Activated CD4-positive, alpha-beta T cell treated with anti-CD3 and anti-CD28 coated beads, Interleukin-2, Interleukin-6, amounts not matched to agents 100 ng/mL and 50 ng/mL, durations not matched to agents 16 hours and 8 hours (primary cell): ENCODE measurements at places on chromosomes 11 and 22.

DNA sequence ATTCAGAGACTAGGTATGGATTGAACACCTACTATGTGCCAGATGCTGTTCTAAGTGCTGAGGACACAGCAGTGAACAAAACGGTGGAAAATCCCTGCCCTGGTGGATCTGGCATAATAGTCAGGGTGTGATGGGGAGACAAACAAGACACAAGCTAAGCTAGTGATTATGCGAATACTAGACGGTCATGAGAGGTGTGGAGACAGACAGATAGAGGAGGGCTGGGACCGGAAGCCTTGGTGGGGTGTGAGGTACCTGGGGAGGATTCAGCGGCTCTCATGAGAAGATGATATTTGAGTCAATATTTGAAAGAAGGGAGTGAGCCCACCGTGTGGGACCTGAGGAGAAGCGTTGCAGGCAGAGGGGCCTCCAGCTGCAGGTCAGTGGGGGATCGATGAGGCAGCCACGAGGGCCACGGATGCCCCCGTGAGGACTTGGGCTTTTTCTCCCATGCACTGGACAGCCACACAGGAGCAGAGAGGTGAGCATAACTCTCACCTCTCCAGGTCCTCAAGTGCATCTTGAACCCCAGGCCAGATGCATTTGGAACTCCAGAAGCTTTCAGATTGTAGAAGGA is 4.7 kb downstream of the CD5 start:
- DNase-seq, result no peak

GRCh38 chr11:72141066-72141465 is 5.5 kb downstream of the FOLR3 start:
- peak; percentile 88 for DNase-seq

DNA sequence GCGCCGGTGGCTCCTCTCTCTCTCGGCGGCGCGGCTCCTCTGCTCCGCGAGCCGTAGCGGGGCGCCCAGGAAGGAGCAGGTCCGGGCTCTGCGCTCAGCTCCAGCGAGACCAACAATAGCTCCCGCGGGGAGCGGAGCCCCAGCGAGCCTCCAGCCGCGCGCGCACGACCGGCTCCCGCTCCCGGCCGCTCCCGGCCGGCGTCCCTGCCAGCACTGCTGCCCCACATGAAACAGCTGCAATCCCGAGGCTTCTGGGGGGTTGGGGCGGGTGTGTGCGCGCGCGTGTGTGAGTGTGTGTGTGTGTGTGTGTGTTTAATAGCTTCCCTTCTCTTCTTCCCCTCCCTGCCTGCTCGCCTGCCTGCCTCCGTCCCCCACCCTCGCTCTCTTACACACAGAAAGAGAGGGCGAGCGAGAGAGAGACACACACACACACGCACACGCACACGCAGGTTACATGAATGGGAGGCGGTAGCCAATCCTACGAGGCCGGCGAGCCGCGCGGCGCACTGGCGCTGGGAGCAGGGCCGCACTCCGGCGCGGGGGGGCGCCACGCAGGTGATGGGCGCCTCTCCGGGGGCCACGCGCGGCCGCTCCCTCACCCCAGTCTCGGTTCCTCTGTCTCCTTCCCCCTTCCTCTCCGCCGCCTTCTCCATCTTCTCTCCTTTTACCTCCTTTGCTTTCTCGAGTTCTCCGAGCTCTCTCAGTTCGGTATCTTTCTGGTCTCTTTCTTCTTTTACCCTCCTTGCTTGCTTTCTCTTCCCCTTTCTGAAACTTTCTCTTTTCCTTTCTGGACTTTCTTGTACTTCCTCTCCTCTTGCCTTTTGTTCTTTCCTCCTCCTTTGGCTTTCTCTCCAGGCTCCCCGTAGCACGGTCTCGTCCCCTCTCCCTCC is at the start of gene TENM4:
Gene TENM4 (minus strand): TSS at position 460 of the 890 bp plus-strand sequence. CDS start 371,086 bp downstream, outside the sequence.
- peak; percentile 9 for DNase-seq

DNA sequence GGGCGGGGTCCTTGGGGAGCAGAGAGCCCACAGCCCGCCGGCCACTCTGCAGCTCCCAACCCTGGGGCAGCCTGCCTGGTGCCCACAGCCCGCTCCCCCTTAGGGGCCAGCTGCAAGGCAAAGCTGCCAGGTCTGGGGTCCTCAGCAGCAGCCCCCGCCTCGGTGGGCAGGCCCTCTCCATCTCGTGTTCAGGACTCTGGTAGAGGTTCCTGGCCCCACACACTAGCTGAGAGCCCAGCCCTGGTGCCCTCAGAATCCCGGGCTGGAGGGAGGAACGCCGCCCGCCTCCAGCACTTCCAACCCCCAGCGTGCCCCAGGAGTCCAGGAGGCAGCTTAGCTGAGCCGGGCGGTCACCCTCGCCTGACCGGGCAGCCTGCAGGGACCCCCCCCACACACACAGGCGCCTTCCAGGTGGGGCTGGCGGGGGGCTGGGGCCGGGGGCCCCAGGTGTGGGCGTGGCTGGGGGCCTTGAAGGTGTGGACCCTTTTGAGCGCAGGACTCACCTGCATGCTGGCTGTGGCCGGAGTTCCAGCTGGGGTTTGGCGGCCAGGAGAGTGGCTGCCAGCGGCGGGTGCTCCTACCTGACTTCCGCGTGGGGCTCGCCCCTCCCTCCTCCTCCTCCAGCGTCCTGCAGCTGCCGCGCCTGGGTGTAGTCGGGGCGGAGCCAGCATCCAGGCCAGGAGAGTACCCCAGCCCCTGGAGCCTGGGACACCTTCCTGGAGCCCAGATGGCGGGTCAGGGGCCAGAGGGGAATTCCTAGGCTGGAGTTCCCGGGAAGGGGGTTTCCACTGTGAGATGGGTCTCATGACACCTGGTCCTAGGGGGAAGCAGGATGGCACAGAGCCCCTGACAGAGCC is at the start of gene ANO9:
Gene ANO9 (minus strand): TSS at position 594 of the 857 bp plus-strand sequence. CDS start 85 bp downstream, at position 509.
- DNase-seq, result peak; percentile 47

- peak; percentile 81 for DNase-seq
Measured at GRCh38 chr22:26610072-26610958, 7.5 kb downstream of the CRYBB1 start.

DNA sequence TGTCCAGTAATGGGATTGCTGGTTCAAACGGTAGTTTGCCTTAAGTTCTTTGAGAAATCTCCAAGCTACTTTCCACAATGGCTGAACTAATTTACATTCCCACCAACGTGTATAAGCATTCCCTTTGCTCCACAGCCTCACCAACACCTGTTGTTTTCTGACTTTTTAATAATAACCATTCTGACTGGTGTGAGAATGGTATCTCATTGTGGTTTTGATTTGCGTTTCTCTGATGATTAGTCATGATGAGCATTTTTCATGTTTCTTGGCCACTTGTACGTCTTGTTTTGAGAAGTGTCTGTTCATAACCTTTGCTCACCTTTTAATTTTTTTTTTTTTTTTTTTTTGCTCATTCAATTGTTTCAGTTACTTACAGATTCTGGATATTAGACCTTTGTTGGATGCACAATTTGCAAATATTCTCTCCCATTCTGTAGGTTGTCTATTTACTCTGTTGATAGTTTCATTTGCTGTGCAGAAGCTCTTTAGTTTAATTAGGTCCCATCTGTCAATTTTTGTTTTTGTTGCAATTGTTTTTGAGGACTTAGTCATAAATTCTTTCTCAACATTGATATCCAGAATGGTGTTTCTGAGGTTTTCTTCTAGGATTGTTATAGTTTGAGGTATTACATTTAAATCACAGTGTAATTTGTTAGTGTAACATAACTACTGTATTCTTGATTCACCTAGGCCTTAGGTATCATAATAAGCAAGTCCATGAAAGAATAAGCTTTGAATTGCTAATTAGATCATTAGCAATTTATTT is 33.0 kb downstream of the CCDC34 start:
- no peak for DNase-seq

GRCh38 chr11:128628686-128629085 is 41.3 kb upstream of the ETS1 start:
- DNase-seq, result peak; percentile 44

DNA sequence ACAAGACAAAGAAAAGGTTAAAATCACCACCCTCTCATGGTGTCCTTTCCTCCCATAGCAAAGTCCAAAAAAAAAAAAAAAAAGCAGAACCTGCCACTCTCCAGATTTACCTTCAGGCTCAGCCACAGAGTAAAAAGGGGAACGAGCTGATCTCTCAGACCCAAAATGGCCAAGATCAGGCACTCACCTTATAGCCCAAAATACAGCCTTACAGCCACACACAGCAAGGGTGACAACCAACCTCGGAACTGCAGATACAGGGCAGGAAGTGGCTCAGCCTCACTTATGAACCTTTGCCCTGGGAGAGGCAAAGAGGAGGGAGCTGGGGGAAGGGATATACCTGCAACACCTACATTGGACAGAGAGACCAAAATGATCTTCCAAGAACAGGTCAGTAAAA is 4.5 kb downstream of the FHIP1B start:
- DNase-seq, result peak; percentile 11

- no peak for DNase-seq
Measured at GRCh38 chr11:78281511-78281910, 92.8 kb downstream of the USP35 start.

DNA sequence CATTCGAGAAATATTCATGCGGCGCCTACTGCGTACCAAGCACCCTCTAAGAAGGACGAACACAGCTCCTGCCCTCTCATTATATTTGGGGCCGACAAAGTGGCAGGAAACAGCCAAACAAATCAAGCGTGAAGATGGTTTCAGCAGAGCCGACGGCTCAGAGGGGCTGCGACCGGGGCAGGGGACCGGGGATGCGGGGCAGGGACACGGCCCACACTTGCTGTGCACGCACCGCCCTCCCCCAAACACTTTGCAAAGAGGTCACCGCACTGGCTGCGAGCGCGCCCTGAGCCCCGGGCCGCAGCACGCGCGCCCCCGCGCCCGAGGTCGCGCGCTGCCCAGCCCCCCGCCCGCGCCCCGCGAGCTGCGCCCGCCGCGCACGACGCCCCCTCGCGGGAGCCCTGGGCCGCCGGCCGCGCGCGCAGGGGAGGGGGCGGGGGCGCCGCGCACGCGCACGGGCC is 255 bp upstream of the SYNGR1 start:
- no peak for DNase-seq

DNA sequence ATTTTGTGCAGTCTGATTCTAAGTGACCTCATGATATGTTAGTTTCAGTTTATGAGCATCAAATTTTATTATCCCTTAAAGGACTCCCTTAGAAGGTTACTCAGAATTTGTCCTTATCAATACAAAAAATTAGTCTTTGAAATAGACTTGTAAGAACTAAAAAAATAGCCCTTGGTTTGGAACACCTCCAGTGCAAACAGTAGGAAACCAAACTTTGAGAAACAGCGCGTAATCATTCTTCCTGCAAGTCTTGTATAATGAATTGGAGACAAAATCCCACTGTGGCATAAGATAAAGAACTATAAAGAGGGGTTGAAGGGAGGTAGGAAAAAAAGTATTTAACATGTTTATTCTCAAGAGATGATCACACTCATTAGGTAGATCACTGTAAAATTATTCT is 10.8 kb upstream of the MSANTD4 start:
- DNase-seq, result no peak
